Nasal cavity respiratory epithelium epithelial cell of viscerocranial mucosa (primary cell): ENCODE measurements at places on chromosomes 12 and 14. TPM values are rescaled to one million over a fixed set of nuclear protein-coding genes. Genes with fewer than 3 reads are reported as not detected.

Gene GDF3
- total RNA-seq = not detected in 2 replicates

Gene SERPINA3
- 1.7 and 234 TPM in 2 replicates for total RNA-seq

Gene MGAT4C
- total RNA-seq = not detected in 2 replicates

Gene TMEM30B
- total RNA-seq = 14.7 and 28.3 TPM in 2 replicates

Gene CEP170B
- 37.6 and 72.1 TPM in 2 replicates for total RNA-seq

Gene LGR5
- total RNA-seq = not detected in 2 replicates

Gene PLA2G1B
- total RNA-seq = not detected in 2 replicates

Gene CYP27B1
- total RNA-seq = 1.5 and 4.1 TPM in 2 replicates

Gene ENDOU
- under 0.01 TPM in 1 of 2 replicates, not detected in the other for total RNA-seq

Gene FRMD6
- total RNA-seq = 172 and 266 TPM in 2 replicates

Gene RNFT2
- total RNA-seq = 0.28 and 0.34 TPM in 2 replicates

Gene CCDC196
- total RNA-seq = not detected in 2 replicates

Gene SLC6A15
- total RNA-seq = 40.5 and 86.1 TPM in 2 replicates

Gene ZCRB1
- total RNA-seq = 27.5 and 29.7 TPM in 2 replicates

Gene BBOF1
- total RNA-seq = 1.7 and 2.9 TPM in 2 replicates

Gene KRT71
- total RNA-seq = not detected in 2 replicates

Gene CRADD
- 10.3 and 14.0 TPM in 2 replicates for total RNA-seq

Gene STAC3
- total RNA-seq = 0.34 and 0.36 TPM in 2 replicates

Gene CCDC197
- not detected in 2 replicates for total RNA-seq

Gene PSMD9
- total RNA-seq = 47.5 and 112 TPM in 2 replicates

Gene KRT6B
- total RNA-seq = 369 and 1,719 TPM in 2 replicates

Gene USP30
- total RNA-seq = 4.4 and 8.3 TPM in 2 replicates

Gene PDZRN4
- not detected in 2 replicates for total RNA-seq

Gene PRH2
- total RNA-seq = 0.34 TPM in 1 of 2 replicates, not detected in the other

Gene FOXN4
- not detected in 2 replicates for total RNA-seq

Gene SUPT16H
- total RNA-seq = 72.8 and 95.0 TPM in 2 replicates

Gene IFNG-AS1
- not detected in 2 replicates for total RNA-seq

Gene ESRRB
- not detected in 2 replicates for total RNA-seq

Gene PZP
- not detected in 2 replicates for total RNA-seq

Gene ITGB7
- 2.6 and 3.1 TPM in 2 replicates for total RNA-seq

Gene APOF
- not detected in 2 replicates for total RNA-seq

Gene MRPS35
- 74.2 and 79.9 TPM in 2 replicates for total RNA-seq

Gene ZNF839
- total RNA-seq = 8.2 and 9.4 TPM in 2 replicates

Gene LRTM2
- not detected in 2 replicates for total RNA-seq
